Naive thymus-derived CD4-positive, alpha-beta T cell (primary cell): ENCODE measurements at places on chromosomes 7 and 10.

- no peak for DNase-seq
These were observed 6.1 kb upstream of the LAMB4 start for GRCh38 chr7:108136191-108136688.

DNA sequence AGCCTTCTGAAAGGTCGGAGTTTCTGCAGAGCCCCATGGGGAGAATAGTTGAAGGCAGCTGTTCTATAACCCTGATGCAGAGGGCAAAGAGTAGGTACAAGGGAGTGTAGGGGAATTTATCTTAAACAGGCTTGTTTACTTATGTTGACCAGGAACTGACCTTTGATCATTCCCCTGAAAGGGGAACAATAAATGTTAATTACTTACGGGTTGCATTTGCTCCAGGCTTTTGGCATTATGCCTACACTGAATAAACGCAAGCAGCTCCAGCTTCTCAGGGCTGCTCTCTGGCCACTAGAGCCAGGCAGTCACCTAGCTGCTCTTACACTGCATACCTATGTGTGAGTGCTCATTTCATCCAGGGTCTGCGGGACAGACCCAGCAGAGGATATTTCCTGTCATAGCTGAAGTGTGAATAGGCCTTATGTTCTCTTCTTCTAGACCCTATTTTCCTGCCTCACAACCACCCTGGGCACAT is 26.9 kb upstream of the ABCA13 start:
- no peak for DNase-seq

- no peak for DNase-seq
These were observed 8.0 kb downstream of the GET4 start for GRCh38 chr7:884191-885003.

DNA sequence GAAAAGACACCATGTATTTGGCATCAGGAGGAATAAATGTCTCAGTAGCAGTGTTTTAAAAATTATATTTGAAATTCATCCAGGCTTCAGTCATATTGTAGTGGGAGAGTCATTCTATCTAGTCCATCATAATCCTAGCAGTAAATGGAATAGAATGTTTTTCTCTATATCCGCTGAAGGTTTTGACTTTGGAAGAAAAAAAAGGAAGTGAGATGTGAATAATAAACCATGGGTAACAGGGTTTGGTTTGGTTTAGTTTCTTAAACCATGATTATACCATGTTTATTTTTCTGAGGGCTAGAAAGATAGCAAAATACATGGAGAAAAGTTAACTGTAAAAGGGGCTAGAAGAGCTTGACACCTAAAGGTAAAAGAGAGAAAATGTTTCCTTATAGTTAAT is 16.4 kb upstream of the BPGM start:
- no peak for DNase-seq

- DNase-seq: no peak
These were observed 2.9 kb downstream of the LRMDA start for GRCh38 chr10:75434291-75434690.

DNA sequence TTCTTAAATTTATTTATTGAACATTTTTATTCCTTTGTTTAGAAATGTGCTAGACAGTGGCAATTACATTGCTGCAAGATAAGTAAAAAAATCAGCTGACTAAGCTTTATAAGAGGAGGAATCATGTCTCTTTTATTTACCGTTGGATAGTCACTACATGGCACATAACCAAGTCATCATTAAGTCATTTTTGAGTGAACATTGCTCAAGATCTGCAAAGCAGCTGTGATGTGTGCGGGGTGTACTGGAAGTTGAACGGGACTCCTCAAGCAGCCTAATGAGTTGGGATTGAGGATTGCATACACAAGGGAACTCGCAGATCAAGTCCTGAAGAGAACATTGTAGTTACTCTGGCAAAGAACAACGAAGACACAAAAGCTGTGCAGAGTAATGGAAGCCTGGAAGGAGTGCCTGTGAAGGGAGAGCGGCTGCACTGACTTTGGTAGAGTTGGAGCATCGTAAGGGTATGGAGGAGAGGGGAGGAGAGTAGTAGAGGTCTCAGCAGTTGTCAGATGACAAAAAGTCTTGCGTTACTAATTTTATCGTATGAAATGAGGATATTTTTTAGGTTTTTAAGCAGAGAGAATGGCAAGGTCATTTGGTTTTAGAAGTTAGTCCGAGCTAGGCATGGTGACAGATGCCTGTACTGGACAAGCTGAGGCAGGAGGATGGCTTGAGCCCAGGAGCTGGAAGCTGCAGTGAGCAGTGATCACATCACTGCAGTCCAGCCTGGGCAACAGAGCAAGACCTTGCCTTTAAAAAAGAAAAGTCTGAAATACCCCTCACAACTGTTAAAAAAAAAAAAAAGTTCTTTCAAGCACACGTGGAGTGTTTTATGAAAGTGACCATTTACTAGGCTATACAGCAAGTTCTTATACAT is 95.1 kb downstream of the BMPR1A start:
- DNase-seq: no peak

- DNase-seq: peak; percentile 27
These were observed 114.9 kb downstream of the IPMK start for GRCh38 chr10:58152673-58153263.

DNA sequence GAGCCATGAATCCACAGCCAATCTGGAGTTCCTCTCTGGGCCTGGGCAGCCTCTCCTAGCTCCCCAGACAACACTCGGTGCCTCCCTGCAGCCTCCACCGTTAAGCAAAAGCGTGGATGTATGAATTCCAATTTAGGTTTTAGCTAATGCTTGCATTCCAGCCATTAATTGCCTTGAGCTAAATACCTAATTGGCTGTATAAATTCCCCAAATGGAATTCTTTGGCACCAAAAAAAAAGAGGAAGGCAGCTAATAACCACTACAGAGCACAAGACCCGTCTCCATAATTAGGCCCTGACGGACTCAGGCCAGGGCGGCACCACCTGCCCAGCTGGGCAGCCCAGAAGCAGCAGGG is 140.5 kb downstream of the PTPRN2 start:
- DNase-seq: no peak

GRCh38 chr10:81081887-81082620 is 544.4 kb downstream of the SH2D4B start:
- DNase-seq: no peak

GRCh38 chr7:43501870-43502269 is 81.0 kb upstream of the STK17A start:
- DNase-seq: no peak

GRCh38 chr7:85736085-85736484 is 549.2 kb upstream of the SEMA3D start:
- no peak for DNase-seq

- no peak for DNase-seq
These were observed 139.0 kb downstream of the DOCK1 start for GRCh38 chr10:127044186-127044585.

DNA sequence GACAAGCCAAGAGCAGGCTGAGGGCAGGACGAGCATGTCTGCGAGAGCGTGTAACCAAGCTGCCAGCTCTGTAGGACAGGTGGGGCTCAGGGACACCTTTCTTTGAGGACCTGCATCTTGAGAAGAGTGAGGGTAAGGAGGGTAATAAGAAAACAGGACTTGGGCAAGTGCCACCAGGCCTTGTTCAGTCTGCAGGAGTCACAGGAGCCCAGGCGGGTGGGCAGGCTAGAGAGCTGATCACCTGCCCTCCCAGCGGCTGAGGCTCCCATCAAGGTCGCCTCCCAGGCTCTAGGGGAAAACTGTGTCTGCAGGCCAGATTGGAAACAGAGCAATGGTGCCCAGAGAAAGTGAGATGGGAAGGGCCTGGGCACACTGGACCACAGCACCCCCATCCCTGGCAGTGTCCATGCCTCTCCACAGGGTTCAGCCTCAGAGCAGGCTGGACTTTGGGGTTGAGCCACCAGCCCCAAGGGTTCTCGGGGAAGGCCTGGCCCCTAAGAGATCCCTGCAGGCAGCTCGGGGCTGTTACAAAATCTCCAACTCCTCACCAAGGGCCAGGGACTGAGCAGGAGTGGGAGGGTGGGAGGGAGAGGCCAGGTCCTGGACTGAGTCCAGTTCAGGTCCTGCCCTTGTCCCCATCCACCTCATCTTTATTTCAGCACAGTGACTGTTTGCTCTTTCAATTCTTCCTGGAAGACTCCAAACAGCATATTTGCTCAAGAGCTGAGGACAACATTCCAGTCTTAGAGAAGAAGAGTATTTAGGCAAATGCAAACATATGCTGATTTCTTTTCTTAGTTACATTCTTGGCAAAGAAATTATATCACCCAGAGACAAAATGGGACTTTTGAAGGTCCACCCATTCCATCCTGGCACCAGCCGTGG is 161.9 kb downstream of the GRID1 start:
- DNase-seq: no peak

DNA sequence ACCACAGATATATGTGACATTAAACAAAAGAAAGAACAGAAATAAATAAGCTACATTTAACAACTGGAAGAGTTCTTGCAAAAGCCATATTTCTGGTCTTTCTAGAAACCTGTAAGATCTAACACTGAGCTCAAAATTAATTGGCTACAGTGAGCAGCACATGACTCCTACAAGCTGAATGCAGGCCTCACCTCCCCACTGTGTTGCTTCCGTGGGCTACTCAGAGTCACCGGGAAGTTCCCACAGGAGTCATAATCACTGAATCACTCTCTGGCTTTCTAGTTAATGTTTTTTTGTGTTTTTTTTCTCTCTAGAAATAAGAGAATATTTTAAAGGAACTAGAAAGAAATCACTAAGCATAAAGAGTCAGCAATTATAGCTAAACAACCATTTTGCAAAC is 10.2 kb upstream of the MRPS24 start:
- DNase-seq: no peak

DNA sequence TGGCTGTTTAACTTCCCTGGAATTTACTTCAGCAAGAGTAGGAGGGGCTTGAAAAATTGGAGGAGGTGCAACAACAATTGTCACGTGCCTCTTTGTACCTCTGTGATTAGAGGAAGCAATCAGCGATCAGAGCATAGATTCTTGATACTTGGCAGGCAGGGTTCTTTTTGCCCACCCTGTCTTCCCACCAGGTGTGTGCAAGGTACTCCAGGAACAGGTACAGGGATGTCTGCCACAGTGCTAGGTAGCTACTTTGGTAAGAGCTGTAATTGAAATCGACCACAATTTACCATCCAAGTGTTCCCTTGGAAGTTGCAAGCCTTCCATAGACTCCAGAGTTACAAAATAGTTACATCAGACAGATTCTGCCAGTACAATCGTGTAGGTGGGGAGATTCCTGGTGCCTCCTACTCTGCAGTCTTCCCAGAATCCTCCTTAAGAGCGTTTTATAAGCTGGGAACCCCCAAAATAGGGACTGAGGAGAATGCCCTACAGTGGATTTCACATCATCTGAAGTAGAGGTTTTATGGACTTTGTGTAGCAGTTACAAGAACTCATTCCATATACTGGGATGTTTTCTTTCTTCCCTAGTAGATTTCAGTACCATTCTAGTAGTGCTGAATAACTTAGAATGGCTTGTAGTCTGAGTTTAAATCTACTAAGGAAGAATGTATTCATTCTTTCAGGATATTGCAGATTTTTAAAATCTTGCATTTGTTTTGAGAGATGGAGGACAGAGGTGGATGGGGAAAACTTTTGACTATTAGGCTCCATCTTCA is 101.9 kb downstream of the EXOC4 start:
- no peak for DNase-seq

- no peak for DNase-seq
These were observed 93.8 kb upstream of the HDAC9 start for GRCh38 chr7:18401757-18402156.
